ENCODE measurements at places on chromosomes 13 and 19.
A peak's percentile ranks its signal among the peaks of the same experiment; 100 is the strongest.

GRCh38 chr13:89163096-89163495, 1491.9 kb downstream of the SLITRK5 start:
- DNase-seq, result no peak

DNA sequence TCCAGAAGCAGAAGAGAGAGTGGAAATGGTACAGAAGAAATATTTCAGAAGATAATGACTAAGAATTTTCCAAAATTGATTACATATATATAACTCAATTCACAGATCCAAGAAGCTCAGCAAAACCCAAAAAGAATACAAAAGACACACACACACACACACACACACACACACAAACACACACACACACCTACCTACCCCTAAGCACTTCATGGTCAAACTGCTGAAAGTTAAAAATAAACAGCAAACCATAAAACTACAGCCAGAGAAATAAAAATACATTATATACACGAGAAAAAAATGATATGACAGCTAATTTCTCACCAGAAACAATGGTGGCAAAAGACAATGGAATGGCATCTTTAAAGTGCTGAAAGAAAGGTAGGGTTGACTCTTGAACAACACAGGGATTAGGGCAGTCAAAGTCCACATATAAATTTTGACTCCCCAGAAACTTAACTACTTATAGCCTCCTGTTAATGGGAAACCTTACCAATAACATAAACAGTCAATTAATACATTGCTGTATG, 49.2 kb downstream of the DIAPH3 start:
- DNase-seq, result no peak

- DNase-seq, result no peak
Measured at GRCh38 chr13:30963791-30964190, 31.3 kb downstream of the TEX26 start.

GRCh38 chr19:36097036-36097435, 13.9 kb upstream of the OVOL3 start:
- no peak for DNase-seq

GRCh38 chr19:44277331-44277730, 17.6 kb downstream of the ZNF233 start:
- DNase-seq, result no peak

GRCh38 chr19:41621226-41621625, 5.6 kb downstream of the CEACAM4 start:
- DNase-seq, result no peak

DNA sequence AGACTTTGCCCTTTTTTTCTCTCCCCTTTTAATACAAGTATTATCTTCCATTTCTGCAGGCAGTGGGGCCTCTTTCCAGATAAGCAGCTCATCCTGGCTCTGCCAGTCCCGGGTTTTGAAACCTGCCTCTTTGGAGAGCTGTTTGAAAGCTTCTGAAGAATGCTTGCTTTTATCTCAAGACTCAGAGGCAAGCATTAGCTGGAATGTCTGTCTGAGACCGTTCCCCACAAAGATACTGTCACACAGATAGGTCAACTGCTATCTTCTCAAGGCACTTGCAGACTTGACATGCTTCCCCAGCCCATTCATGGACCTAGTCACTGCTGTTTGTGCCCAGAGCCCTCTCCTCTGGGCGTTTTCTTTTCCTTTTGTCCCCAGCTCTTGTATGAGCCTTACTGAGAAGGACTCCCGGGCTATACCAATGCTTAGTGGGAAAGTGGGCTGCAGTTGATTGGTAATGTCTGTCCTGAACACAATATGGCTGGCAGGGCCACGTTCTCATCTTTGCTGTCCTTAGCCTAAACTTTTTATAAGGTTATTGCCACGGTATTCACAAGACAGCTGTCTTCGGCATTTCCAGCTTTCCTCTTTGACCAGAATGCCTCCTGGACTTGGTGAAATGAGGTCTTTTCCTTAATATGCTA, 13.4 kb downstream of the SERP2 start:
- DNase-seq, result no peak

GRCh38 chr13:113138792-113139551, 16.4 kb downstream of the F10 start:
- DNase-seq, result peak; percentile 81

DNA sequence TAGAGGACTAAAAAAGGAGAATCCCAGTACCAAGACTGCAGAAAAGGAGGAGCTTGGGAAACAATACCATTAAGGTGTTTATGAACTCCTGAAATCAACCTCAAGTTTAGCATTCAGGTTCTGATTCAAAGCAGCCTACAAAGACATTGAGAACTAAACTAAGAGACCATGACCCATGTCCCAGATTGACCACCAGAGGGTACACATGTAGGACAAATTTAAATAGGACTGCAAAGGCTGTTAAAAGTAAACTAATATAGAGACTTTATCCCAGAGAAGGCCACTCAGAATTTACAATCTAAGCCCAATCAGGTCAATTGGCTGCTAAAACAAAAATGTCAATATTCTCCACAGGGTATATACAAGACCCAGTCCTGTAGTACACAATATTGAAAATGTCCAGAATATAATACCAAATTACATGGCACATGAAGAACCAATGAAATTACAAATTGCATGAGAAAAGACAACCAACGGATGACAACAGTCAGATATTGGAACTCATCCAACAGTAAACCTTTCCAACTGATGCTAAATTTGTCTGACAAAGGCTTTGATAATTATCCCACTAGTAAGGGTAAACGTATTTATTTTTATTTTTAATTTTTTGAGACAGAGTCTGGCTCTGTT, 682.4 kb downstream of the UQCRFS1 start:
- DNase-seq, result no peak

DNA sequence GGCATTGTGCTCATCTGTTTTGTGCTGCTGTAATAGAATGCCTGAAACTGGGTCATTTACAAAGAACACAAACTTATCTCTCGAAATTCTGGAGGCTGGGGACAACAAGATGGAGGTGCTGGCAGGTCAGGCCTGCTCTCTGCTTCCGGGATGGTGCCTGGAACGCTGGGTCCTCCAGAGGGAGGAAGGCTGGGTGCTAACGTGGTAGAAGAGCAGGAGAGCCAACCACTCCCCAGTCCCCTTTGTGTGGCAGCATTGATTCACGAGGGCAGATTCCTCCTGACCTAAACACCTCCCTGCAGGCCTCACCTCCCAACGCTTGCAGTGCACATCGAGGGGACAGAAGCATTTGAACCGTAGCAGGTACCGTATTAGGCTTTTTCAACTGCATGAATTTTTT, 34.1 kb upstream of the TFDP1 start:
- DNase-seq, result no peak

DNA sequence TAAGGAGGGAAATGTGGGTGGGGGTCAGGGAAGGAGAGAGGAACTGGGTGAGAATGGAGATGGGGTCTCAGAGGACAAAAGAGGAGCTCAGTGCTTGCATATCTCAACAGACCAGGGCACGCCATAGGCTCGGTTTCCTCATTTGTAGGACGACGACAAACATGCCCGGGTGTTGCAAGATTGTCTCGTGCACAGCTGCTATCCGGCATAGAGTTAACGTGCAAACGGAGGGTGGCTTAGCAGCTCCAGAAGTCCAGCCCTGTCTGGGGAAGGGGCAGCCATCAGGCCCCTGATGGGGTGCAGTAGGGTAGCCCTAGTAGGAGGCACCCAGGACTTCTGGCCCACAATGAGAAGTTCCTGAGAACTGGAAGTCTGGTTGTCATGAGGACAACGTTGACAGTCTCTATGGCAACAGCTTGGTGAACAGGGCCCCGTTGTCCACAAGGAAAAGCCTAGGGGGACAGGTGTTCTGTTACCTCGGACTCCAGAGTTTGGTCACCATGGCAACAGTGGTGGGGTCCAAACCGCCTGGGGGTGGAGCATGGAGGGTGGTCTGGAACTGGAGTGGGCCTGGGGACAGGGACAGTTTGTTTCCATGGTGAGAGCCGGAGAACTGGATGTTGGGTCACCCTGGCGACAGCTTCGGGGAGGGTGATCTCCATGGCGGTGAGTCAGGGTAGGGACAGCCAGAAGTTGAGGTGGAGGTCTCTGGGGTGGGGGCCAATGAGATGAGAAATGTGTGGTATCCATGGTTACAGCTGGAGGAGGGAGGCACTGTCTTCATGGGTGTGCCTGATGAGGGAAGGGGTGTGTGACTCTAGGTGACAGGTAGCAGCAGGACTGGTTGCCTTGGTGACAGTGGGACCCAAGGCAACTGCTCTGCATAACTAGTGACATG, 16.8 kb downstream of the TM6SF2 start:
- DNase-seq, result peak; percentile 88

- DNase-seq, result no peak
Measured at GRCh38 chr13:39531646-39532045, 71.3 kb downstream of the LHFPL6 start.

Data from HL-60 (cell line).